ENCODE measurements at places on chromosomes 11 and 22. TPM values are rescaled to one million over a fixed set of nuclear protein-coding genes. Genes with fewer than 3 reads are reported as not detected.

DNA sequence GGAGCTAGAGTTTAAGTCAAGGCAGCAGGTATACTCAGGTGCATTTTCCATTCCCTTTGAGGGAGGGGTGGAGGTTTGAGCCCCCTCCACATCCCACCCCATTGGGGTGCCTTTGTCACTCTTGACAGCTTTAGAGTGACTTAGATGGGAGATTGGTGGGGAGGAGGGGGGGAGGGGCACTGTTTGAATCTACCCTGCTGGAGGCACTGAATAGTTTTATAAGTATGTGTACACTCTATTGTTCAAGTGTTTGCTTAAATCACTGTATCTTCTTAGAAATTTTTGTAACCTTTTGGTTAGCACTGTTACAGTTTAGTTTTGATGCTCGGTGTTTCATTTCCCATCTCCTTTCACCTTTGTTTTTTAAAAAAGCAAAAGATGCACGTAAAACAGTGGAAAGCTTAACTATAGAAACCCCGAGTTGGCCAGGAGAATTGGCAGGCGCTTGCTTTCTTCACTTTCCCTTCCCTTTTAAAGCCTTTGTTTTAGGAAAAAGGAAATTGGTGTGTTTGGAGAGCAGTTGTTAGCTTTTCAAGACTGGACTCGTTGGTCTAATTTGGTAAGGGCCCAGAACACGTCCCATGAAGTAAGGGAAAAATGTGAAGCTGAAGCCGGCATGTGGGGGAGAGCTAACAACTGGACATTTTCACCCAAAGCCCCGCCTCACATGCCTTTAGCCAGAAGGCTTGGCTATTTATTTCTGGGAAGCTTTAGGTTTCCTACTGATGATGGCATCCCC is 42.8 kb downstream of the TNRC6B start:
- DNase-seq: no peak

OR8D4 gene
- total RNA-seq: not detected

GRCh38 chr22:19290400-19291217 is 910 bp downstream of the CLTCL1 start:
- DNase-seq: no peak

PANX2 gene
- total RNA-seq: 0.09 TPM

IL10RA gene
- 22.7 TPM for total RNA-seq

GRCh38 chr11:78664636-78665035 is 90.0 kb upstream of the NARS2 start:
- DNase-seq: no peak
